ENCODE measurements at places on chromosomes 5 and 9.

GRCh38 chr9:69463497-69464068 is 138.6 kb downstream of the ENTREP1 start:
- DNase-seq = no peak

- no peak for DNase-seq
Observed at GRCh38 chr5:147935032-147935431, 28.7 kb upstream of the C5orf46 start.

GRCh38 chr9:127172066-127172707 is 49.8 kb upstream of the ANGPTL2 start:
- DNase-seq = no peak

- no peak for DNase-seq
Observed at GRCh38 chr9:9560382-9561035, 1052.3 kb downstream of the PTPRD start.

- no peak for DNase-seq
Observed at GRCh38 chr9:10855847-10856246, 243.0 kb upstream of the PTPRD start.

All from NCI-H1417 treated with DMSO at 0.1 percent for 48 hours (cell line).